GM03348 (cell line): ENCODE measurements at places on chromosomes 1 and 21.

DNA sequence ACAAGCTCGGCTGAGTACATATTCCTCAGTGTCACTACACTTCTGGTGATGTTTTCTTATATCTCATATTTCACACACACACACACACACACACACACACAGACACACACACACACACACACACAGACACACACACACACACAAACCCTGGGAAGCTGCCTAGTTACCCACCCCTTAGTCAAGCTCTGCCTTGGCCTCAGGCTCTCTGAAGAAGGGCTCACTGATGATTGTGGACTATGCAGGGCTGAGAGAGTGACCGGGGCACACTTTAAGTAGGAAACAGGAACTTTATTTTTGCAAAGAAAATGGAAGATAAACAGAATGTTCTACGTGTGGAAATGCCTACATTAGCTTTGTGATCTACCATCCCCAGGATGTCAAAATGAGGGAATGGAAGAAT lies 19.2 kb upstream of the LCE2D start:
- no peak for DNase-seq

- DNase-seq, result peak; percentile 91
Observed at GRCh38 chr1:207052911-207053769, at the start of gene PFKFB2. PFKFB2 (plus strand) TSS chr1:207053275; CDS start chr1:207054718, 1,443 bp downstream.

DNA sequence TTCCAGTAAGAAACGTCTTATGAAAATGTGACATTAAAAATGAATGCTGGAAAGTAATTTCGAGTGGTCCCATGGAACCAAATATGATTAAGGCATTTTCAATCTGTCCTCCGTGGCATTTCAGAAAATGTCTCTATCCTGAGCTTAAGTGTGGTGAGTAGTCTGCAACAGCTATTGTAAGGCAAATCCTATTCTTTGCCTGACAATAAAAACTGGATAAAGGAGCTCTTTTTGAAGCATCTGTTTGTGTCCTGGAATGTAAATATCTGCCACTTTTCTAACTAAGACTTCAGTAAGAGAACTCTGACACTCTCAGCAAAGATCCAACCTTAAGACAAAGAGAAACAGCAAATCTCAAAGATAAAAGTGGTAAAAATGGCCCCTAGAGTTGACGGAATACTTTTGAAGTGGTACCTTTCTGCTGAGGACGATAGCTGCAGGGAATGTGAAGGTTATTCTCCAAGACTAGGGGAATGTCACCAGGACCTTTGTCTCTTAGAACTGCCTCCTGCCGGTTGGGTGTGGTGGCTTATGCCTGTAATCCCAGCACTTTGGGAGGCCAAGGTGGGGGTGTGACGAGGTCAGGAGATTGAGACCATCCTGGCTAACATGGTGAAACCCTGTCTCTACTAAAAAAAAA lies 486.7 kb upstream of the ZP4 start:
- no peak for DNase-seq

GRCh38 chr1:110203021-110203661 lies 7.0 kb upstream of the KCNC4 start:
- peak; percentile 80 for DNase-seq

DNA sequence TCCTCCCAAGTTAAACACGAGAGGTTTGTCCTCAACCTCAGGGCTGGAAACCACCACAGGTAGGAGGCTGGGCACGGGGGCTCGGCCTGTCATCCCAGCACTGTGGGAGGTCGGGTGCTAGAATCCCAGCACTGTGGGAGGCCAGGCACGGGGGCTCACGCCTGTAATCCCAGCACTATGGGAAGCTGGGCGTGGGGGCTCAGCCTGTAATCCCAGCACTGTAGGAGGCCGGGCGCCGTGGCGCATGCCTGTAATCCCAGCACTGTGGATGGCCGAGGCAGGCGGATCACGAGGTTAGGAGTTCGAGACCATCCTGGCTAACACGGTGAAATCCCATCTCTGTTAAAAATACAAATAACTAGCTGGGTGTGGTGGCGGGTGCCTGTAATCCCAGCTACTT lies 6.7 kb upstream of the CDK11A start:
- no peak for DNase-seq

DNA sequence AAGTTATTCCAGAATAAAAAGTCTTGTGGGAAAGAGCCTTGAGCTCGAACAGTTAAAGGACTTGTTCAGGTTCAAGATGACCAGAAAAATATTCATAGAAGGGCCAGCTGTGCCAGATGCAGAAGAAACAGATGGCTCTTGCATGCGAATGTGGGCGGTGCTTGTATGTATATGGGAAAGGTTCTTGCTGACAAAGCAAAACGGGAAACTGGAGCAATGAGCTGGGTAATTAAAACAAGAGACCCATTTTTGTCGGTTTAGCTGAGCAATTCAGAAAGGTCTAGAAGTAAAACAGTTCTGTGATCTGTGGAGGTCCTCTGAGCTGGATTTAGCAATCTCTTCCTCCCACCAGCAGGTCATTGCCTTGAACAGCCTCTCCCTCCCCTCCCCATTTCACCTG lies 107.2 kb upstream of the MARK1 start:
- no peak for DNase-seq

DNA sequence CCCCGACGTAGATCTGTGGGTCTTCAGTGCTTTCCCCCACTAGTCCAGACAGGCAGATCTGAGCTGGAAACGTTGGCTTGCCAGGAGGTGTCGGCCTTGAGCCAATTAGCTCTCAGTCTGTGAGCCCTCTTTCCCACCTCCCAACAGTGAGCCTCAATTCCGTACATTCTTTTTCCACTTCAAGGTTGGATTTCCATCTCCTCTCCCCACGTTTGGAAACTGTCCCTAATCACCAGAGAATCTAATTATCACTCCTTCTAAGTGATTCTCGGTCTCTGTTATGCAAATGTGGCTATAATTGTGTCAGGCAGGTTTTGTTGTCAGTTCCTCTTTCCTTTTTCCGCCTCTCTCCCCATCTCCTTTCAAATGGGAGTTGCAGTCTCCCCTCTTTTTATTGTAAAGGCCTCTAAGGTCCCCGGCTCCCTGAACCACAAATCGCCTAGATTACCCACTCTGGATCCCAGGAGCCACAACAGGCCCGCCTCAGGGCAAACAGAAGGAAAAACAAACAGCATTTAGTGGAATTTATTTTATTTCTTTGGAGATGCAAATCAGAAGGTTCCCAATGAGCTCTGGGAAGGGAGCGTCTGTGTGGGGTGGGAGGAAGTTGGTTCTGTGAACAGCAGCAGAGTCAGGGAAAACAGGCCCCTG lies 29.4 kb upstream of the LRRN2 start:
- DNase-seq, result no peak

- peak; percentile 77 for DNase-seq
Observed at GRCh38 chr1:19811206-19811851, 3.8 kb downstream of the RNF186 start.

- no peak for DNase-seq
Observed at GRCh38 chr1:10736634-10737586, 59.5 kb downstream of the CASZ1 start.

DNA sequence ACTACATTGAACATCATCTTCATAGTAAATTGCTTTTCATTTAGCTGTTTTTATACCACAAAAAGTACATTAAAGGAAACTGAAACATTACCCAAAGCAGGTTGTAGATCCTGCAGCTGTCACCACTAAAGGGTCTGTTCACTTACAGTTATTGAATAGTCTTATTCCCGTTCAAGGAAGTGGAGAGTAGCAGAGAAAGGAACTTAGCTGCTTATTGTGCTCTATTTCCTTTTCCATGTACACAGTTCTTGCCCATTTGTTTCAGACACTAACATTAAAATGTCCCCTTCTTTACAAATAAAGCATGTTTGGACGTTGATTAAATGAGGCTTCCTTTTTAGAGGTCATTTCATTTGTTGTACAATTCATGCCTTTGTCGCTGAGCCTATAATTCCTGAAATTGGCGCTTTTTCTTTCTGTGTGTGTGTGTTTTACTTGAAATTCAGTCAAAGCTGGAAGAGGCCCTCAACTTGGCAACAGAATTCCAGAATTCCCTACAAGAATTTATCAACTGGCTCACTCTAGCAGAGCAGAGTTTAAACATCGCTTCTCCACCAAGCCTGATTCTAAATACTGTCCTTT lies 44.4 kb upstream of the BMP8A start:
- DNase-seq, result no peak

DNA sequence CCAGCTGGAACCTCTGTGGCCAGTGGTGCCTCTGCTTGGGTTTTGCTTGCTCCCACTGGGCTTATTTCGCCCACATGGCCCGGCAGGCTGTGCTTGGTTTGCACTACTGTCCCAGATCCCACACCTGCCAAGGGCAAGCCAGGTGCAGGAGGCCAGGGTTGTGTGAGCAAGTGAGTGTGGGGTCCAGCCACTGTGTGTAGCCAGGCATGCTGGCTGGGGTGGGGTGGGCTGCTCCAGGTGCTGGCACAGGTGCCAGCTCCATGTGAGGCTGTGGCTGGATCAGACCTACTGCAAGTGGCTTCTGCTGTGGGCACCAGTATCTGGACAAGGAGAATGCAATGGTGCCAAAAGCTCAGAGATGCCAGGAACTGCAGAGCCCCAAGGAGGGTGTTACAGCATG lies 28.5 kb downstream of the RYR2 start:
- DNase-seq, result no peak

DNA sequence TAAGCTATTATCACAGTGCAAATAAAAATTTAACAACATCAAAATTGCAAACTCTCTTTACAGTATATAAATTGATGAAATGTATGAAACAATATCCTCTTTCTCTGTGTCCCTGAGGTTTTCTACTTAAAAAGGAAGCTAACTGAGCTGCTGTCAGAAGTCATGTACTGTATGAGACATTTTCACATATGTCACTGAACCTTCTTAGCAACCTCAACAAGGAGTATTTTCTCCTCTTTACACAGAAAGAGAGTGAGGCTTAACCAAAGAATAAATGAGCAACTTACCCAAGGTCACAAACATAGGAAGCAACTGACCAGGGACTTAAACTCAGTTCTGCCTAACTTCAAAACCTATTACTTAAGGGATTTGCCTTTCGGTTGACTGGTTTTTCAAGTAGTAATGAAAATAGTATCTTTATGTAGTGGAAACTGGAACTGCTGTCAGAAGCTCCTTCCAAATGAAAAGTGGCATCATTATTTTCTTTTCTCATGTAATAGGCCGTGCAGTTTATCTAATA lies 288.9 kb downstream of the LRRIQ3 start:
- DNase-seq, result no peak

DNA sequence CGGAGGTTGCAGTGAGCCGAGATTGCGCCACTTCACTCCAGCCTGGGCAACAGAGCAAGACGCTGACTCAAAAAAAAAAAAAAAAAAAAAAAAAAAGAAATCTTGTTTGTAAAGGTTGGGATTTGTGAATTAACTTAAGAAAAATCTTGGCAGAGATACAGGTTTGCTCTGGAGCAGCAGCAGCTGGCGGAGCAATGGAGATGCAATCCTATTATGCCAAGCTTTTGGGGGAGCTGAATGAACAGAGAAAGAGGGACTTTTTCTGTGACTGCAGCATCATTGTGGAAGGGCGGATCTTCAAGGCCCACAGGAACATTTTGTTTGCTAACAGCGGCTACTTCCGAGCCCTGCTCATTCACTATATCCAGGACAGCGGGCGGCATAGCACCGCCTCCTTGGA lies 5.6 kb downstream of the ZBTB8B start:
- no peak for DNase-seq

DNA sequence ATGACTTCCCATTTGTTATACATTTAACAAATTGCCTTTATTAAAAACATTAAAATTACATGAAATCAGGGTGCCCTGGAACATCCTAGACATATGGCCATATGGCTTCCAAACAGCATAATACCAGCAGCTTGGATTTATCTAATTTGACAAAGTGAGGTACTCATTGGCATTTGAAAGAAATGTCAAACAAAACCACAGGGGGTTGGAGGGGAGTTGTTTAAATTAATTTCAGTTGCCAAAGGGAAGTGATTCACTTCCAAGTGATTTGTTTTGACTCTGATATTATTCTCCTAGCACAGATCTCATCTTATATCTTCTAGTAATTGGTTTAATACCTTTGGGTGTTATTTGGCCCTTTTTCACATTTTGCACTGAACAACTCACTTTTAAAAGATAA lies 24.5 kb upstream of the POU2F1 start:
- no peak for DNase-seq

DNA sequence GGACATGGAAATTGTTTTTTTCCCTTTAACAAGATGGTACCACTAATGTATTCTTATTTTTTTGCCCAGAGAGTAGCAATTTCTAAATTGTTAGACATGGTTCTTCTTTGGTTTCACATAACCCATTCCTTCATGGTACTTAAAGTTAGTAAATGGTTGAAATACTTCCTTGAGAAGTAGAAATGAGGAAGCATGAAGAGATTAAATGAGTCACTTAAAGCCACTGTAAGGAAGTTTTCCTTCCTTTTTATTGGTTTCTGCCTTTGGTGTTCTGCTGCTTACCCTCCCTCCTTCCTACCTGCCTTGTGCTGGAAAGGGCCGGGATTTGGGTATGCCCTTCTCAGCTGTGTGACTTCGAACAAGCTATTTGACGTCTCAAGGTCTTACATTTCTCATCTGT lies 101.0 kb downstream of the KIF26B start:
- no peak for DNase-seq

DNA sequence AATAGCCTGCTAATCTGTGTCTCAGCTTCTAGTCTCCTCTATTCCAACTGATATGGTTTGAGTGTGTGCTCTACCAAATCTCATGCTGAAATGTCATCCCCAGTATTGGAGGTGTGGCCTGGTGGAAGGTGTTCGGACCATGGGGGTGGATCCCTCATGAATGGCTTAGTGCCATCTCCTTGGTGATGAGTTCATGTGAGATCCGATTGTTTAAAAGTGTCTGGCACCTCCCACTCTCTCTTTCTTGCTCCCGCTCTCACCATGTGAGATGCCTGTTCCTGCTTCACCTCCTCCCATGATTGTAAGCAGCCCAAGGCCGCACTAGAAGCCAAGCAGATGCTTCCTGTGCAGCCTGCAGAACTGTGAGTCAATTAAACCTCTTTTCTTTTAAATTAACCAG lies 73.5 kb upstream of the CAMK1G start:
- DNase-seq, result no peak

DNA sequence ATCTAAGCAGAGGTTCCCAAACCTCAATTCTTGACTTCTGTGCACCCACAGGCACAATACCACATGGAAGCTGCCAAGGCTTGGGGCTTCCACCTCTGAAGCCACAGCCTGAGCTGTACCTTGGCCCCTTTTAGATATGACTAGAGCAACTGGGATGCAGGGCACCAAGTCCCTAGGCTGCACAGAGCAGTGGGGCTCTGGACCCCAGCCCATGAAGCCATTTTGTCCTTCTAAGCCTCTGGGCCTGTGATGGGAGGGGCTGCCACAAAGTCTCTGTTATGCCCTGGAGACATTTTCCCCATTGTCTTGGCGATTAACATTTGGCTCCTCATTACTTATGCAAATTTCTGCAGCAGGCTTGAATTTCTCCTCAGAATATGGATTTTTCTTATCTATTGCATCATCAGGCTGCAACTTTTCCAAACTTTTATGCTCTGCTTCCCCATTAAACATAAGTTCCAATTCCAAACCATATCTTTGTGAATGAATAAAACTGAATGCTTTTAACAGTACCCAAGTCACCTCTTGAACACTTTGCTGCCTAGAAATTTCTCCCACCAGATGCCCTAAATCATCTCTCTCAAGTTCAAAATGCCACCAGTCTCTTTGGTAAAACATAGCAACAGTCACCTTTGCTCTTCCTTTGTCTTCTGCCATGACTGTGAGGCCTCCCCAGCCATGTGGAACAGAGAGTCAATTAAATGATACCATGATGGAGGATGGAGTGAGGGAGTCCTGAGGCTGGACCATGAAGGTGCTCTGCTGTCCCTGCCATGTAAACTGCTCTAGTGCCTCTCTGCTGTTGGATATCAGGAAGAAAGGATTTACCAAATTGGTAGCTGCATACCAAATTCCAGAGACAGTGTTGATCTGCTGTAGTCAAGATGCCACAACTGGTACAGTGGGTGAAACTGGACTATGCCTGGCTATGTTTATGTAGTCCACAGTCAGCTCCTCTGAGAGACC lies 37.6 kb downstream of the RUNX3 start:
- DNase-seq, result no peak
